ENCODE measurements at places on chromosomes 3 and 15.
A peak's percentile ranks its signal among the peaks of the same experiment; 100 is the strongest.

DNA sequence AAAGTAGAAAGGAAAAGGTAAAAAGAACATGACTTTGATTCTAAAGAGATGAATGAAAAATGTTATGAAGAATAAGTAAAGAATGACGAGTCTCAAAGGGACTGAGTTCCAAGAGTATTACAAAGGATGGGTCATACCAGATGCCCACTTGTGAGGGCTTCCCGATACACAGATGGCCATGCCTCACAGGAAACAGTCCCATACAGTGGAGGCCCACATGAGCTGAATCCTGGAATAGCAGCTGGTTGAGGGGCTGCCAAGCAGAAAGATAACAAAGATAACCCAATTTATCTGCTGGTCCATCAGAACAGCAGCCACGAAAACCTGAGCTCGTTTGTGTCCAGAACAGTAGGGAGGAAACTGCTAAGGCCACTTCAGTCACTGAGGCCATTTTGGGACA is 3.7 kb downstream of the SSR3 start:
- no peak for DNase-seq

GRCh38 chr3:40169983-40170382 is 139.5 kb upstream of the EIF1B start:
- DNase-seq, result no peak

DNA sequence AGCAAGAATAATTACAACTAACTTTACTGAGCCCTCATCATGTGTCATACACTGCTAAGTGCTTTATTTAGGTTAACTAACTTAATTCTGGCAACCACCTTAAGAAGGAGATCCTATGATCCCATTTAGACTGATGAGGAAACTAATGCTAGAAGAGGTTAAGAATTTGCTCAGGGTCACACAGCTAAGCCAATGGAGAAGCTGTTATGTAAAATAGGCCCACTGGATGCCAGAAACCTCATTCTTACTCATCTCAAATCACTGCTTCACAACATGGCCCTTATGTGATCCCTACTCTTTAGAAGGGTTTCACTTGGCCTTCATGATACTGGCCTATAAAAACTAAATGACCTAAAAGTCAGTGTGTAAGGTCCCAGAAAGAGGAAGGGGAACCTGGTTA is 41.2 kb downstream of the IMPG2 start:
- no peak for DNase-seq

DNA sequence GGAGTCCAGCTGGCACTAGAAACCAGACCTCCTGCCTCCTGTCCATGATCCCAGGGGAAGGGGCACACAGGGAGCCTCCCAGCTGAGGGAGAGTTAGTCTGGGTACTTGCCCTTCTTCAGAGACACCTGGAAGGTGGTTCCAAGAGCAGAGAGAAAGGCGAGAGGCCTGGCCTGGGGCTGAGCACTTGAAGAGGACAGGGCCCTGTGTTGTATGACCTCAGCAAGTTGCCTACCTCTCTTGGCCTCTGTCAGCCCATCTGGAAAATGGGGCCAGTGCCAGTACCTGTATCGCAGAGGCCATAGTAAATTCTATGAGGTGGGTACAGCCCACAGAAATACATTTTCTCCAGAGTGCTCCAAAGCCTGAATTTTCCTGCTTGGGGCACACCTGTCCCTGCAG is 19.5 kb downstream of the PTH1R start:
- DNase-seq, result no peak

GRCh38 chr3:60887574-60887973 is 363.7 kb downstream of the FHIT start:
- no peak for DNase-seq

GRCh38 chr3:9976721-9977709 is 9.6 kb downstream of the EMC3 start:
- peak; percentile 96 for DNase-seq

- no peak for DNase-seq
These were observed 615.5 kb downstream of the ROBO2 start for GRCh38 chr3:77655396-77655795.

GRCh38 chr3:31011380-31011779 is 116.9 kb upstream of the GADL1 start:
- DNase-seq, result no peak
